ENCODE measurements at places on chromosomes 5 and 9.

DNA sequence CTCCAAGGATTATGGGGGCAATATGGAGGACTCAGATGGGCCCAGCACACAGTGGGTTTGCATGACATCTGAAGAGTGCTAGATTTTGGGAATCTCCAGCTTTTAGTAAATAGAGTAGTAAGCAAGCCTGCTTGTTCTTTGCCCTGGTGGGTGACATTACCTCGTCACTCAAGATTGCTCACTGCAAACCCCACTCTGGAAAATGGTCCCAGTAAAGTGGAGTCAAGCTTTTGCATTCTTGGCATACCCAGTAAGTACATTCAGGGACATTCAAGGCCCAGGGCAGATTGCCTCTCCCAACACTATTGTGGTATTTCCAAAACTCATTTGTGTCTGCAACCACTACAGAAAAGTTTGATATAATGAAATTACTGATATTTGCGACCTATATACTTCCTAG is 118.5 kb downstream of the INVS start:
- DNase-seq: no peak

GRCh38 chr9:27386571-27387091 is 89.7 kb upstream of the EQTN start:
- DNase-seq: no peak

- no peak for DNase-seq
These were observed 19.1 kb downstream of the LHX3 start for GRCh38 chr9:136185596-136186366.

DNA sequence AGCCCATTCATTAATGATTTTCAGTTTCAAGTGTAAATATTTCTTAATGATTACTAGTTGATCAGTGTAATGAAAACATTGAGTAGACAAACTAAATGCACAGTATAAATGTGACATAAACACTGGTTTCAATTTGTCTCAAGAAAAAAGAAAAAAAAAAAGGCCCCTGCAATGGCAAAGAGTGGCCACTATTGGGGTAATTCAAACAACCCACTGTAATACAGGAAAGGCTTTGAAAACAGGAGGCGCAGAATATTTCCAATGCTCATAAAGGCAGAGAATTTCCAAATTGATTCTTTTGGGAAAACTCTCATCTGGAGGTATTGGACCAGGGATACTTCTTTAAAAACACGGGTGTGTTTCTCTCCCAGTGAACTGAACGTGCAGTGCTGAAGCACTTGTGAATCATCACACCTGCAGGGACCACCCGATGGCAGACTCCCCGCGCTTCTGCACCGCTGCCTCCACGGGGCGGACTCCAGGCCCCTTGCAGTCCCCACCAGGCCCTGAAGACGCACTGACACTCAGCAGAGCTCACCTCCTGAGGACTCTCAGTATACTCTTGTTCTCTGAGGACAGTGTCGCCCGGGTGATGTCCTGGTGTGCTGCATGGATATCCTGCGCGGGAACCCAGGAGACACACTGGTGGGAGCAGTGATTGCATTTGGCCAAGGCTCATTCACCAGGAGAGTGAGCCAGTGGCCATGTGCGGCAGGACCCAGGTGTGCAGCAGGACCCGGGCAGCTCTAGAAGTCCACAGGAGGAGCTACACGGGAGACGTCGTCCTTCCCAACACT is 227.6 kb upstream of the IRX4 start:
- no peak for DNase-seq

DNA sequence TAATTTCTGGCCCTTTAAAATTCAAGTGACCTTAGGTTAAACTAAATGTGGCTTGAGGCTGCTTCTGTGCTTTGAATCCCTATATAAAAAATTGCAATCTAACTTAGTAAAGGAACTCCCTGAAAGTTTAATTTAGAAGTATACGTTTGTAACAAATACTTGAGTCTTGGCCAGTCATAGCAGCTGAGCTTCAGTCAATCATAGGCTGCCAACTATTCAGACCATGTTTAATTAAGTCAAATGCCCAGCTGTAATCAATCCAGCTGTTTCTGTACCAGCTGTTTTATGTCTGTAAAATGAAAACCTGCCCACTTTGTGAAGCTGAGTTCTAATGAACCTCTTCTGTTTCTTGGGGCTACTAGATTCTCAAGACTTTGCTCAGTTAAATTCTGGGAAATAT is 760.1 kb downstream of the MAT2B start:
- no peak for DNase-seq

DNA sequence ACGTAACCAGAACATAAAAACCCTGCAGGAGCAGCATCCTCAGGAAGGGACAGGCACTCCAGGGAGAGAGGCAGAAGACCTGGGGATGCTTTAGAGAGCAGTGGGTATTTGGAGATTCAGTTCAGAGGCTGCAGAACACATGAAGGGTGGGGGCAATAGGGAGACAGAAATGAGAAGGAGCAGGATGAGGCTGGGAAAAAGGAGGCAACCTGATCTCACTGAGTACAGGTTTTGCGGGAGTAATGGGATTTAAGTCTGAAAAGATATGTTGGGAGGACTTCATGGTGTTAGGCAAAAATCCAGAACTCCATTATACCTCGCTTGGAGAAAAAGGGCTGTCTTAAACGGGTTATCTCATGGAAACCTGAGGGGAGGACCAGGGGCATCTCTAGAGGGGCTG is 41.3 kb upstream of the GARNL3 start:
- no peak for DNase-seq

DNA sequence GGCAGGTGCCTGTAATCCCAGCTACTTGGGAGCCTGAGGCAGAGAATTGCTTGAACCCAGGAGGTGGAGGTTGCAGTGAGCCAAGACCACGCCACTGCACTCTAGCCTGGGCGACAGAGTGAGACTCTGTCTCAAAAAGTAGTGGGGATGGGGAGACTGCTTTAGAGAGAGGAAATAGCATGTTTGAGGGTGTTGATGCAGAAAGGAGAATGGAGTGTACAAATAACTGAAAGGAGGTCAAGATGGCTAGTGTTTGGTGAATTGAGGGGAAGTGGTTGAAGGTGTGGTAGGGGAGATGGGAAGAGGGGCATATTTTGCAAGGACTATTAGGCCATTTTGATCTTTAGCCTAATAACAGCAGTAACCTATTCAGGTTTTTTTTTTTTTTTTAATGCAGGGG is 18.2 kb downstream of the TENT2 start:
- DNase-seq: no peak

GRCh38 chr9:130110166-130110565 is 56.5 kb downstream of the GPR107 start:
- no peak for DNase-seq

DNA sequence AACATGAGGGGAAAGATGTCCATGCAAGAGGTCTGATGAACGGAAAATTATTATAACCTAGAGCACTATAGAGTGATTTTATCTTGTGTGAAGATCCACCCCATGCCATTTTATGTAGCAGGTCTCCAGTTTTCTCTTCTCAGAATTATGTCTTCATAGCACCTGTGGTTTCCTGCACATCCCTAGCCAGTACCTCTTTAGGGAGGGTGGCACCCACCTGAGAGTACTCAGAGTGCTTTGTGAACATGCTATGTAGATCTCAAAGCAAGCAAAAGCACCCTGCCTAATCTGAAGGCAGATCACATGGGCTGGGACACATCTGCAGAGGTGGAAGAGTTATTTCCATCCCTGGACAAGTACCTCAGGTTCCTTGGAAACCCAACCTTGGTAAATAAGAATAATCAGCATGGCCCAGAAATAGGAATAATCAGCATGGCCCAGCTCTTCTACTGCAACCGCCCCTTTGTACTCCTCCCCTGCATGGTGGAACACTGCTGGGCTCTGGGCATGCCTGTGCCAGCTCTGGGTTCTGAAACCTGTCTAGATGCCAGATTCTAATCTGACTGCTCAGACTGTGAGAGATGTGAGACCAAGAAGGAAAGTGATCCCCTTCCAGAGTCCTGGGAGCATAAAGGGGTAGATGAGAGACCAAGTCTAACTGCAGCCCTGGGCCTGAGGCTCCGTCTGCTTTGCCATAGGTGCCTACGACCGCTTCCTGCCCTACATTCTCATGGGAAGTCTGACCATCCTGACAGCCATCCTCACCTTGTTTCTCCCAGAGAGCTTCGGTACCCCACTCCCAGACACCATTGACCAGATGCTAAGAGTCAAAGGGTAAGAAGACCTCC is 23.7 kb downstream of the SLC22A5 start:
- no peak for DNase-seq

DNA sequence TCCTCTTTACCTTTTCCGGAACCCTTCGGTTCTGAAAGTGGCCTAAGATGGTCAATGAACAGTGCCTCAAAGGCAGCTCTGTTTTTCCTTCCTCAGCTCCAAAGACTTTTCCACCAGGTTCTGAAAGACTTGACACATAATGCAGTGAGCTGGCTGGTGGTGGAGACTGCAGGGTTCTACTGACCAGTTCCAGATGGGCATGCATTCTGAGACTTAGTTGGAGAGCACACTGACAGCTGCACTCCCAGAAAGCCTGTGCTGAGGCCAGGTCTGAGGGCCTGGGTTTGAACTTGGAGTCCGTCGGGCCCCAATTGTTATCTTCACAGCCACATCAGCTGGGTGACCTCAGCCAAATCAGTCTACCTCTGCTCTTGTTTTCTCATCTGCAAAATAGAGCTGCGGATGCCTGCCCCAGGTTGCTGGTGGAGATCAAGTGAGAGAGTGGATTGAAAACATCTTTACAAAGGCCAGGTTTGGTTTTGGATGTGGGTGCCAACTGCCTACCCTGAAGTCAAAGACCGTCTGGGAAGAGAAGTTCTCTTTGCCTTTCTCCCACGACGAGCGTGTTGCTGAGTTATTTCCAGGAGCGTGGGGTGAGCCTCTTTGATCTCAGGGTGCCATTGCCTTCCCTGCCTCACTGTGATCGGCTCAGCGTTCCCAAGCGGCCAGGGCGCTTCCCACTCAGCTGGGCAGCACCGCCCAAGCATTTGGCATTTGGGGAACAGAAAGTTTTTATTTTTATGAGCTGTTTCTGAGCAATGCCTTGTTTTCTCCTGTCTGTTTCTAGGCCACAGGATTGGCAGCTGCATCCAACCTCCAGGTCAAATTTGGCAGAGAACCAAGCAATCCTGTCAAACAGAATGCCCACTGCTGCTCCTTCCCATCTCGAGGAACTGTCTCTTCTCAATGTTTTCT is 54.9 kb downstream of the RAD23B start:
- no peak for DNase-seq

DNA sequence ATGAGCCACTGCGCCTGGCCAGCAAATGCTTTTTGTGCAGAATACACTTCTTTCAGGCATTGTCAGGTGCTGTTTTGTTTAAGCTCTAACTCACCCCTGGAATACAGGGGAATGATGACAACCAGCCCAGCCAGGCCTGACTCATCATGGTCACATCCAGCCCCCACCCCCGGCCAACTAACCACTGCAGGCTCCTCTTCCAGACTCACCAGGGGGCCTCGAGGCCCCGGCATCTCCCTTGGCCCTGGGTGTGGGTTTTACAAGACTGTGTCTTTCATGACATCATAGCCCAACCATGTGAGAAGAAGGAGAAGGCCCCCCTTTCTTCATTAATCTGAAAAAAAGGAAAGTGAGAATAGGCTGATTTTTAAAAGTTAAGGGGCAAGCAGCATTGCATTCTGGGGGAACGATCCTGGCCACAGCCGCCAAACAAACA is 35.5 kb downstream of the OLFML2A start:
- peak; percentile 16 for DNase-seq

GRCh38 chr9:72734631-72735030 is 213.2 kb downstream of the TMC1 start:
- DNase-seq: no peak

GRCh38 chr5:173825215-173825865 is 62.8 kb upstream of the CPEB4 start:
- DNase-seq: no peak

- DNase-seq: no peak
These were observed 602 bp upstream of the CD274 start for GRCh38 chr9:5449521-5450358.

DNA sequence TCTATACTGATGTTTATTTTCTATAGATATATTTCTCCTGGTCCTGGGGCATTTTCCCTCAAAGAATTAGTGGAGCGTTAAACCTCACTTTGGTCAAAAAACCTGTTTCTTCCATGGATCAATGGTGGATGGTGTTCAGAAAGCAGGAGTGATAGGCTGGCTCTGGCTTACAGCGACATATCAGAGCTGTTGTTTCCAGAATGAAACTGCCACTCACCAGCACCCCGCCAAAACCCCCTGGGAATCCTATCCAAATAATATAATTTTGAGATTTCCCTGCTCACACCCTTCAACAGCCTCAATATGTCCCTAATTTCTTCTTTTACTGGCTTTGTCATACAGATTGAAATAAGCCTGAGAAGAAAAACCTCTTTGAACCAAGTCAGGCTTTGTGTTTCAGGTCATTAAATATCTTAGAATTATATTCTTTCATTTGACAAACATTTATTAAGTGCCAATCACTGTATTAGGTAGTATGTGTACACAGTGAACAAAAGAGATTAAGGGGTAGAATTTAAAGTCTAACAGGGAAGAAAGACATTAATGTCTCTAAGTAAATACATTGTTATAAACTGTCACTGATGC is 144.5 kb upstream of the GPR151 start:
- DNase-seq: no peak
